ENCODE measurements at places on chromosomes 13 and 19.

DNA sequence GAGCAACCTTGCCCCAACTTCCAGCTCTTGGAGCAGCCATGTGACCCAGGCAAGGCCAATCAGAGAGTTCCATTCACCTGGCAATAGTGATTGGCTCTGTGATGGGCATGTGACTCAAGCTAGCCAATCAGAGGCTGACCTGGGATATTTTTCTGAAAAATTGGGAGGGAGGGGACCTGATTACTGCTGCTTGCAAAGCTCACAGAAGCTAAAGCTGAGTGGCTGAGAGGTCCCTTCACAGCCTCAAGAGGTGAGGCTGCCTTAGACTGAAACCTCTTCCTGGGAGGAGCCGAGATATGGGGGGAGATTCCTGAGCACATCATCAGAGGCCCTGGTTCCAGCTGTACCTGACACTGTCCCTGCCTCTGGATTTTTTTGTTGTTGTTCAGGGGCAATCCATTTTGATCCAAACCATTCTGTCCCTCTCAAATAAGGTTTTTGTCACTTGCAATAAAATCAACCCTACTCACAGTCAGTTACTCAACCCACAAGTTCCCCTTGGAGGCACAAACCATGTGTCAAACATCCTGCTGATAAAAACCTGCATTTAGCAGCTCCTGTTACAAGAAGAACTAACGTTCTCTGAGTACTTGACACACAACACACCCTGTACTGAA lies 4.8 kb downstream of the CIB3 start:
- no peak for DNase-seq

DNA sequence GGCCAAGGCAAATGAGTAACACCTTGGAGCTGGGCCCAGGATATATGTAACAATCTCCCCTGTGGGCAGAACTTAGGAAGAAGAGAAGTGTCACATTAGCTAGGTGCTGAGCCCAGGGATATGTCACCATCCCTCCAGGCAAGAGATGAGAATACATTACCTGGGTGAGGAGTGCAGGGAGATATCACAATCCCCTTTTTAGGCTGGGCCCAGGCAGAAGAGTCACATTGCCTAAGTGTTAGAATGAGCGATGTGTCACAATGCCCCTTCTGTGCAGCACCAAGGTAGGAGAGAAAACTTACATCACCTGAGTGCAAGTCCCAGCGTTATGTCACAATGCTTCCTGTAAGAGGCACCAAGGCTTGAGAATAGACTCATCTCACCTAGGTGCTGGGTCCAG lies 60.3 kb downstream of the ZNF726 start:
- no peak for DNase-seq

DNA sequence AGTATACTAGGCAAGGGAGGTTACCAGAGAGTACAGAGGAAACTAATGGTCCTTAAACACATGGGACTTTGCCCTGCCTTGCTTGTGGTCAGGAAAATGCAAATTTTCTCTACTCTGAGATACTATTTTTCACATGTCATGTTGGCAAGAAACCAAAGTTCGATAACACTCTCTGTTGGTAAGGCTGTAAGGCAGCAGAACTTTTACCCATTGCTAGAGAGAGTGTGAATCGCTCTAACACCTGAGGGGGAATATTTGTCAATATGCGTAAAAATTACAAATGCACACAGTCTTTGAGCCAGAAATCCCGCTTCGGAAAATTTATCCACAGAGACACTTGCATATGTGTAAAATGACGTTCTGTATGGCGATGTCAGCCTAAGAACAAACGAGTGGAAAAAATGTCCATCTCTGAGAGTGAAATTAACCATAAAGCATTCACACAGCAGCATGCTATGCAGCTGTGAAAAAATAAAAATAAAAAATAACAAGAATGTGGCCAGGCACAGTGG lies 9.5 kb upstream of the RFX1 start:
- no peak for DNase-seq

DNA sequence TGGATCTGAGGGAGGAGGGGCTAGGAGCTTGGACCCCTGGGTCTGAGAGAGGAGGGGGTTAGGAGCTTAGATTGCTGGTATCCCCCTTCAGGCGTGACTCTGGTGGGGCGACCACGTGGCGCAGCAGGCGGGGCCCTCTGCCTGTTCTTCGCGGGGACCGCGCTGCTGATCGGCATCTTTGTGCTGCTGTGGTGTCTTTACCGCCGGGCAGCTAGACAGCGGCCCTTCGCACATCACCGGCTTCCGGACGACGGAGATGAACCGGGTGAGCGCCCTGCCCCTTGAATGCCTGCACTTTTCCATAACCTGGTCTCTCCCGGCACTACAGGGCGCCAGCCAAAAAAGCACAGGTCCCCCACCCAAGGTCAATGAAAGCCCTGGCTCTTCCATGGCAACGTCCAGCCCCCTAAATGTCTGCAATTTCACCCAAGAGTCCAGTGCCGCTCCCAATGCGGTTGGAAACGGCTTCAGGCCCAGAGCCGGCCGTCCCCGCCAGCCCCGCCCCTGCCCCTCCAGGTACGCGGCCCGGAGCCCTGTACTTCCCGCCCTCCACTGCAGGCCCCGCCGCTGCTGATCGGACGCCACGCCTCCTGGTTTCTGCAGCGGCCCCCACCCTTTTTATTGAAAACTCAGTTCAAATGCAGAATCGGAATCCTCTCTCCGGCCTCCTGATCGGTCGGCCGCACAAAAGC lies 2.8 kb downstream of the GFY start:
- DNase-seq = no peak

DNA sequence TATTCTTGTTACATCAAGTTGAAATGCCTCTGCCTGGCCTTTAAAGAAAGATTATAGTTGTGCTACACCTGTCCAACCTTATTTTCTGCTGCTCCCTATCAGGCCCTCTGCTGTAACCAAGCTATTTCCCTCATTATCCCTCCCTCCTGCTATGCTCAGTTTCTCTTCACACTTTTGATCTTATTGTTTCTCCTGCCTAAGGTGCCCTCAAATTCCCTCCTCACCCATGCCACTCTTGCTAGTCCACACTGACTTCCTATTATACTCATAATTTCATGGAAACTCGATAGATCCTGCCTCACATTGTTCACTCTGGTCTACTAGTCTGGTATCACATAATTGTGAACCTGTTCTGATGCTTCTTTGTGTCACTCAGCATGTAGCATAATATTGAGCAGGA lies 19.4 kb upstream of the ESD start:
- no peak for DNase-seq

GRCh38 chr13:27860743-27861142 lies 59.1 kb upstream of the PDX1 start:
- DNase-seq = no peak

GRCh38 chr19:41296433-41296871 lies 13.5 kb upstream of the CCDC97 start:
- no peak for DNase-seq

- no peak for DNase-seq
These were observed 752.5 kb upstream of the SLITRK5 start for GRCh38 chr13:86918682-86919081.

GRCh38 chr13:26340807-26341206 lies 86.9 kb downstream of the CDK8 start:
- no peak for DNase-seq
